ENCODE measurements at places on chromosomes 6 and 20.

GRCh38 chr6:151118461-151119123 is 121.2 kb upstream of the AKAP12 start:
- DNase-seq = no peak

DNA sequence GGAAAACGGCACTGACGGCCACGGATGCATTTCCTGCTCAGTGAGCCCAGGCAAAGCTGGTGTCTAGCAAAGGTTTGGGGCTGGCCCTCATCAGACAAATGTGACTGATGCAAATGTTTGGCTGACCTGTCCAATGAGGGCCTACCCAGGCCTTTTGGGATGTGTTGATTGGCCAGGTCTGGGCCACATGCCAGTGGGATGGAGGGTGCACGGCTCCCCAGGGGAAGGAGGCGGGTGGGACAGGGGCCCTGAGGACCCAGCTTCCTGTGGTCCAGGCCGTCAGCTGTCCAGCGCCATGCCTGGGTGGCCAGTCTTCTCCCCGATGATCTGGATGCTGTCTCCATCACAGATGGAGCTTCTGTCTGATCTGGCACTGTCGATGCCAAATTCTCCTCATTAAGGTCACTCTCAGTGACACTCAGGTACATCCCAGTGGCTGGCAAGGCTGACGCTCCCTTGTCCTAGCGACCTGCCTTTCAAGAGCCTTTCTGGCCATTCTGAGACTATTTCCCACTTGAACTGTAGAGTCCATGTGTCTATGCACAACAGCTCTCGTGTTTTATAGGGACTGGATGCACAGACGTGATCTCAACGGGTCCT is 43.0 kb downstream of the NTSR1 start:
- no peak for DNase-seq

- no peak for DNase-seq
Observed at GRCh38 chr6:13528777-13529343, 41.5 kb upstream of the GFOD1 start.

DNA sequence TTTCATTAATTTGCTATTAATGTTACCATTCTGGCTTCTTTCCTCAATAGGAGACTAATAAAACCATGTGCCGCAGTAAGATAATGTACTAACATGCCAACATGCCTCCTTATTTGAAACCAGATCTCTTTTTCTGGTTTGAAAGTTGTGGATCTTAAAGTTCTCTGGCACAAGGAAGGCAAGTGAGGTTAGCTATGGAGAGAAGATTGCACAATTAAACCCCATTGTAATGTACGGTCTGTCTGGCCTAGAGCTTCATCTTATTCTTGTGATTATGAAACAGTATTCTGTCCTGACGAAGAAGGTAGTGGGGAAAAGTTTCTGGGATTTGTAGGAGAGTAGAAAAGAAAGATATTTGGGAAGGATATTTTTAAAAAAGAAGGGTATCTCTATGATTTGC is 68.4 kb downstream of the EYA4 start:
- no peak for DNase-seq

GRCh38 chr20:50478162-50478990 is 31.8 kb upstream of the PTPN1 start:
- peak; percentile 69 for DNase-seq

- DNase-seq = no peak
Observed at GRCh38 chr6:23349521-23350147, 776.4 kb upstream of the NRSN1 start.

DNA sequence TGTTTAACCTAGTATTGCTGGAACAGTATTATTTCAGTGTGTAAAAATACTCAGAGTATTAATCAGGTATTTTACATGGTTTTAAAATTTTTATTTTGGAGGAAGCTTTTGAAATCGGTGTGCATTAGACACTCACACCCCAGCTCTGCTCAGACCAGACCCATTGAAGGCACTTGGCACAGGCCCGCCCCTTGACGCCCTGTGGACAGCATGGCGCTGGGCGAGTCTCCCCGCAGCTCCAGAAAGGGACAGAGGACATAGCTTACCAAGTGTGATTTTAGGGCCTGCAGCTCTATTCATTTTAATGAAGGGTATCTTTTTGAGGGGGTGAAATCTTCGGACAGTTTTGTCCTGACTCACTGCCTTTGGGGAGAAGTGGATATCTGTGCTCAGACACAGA is 164.5 kb downstream of the CDH4 start:
- DNase-seq = no peak

DNA sequence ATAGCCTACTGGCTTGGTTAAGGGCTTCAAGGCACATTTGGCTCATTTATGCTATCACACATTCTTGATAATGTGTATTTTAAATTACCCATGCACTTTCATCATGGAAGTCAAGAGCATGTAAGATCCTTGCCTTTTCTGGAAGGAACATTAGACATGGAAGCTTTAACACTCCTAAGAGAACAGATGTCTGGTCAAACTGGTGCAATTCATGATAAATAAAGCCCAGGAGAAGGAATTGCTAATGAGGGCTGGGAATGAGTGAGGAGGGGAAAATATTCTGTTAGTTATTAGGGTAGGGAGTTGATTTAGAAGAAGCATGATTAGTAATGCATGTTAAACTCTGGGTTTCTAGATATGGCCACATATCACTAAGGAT is 688.6 kb upstream of the CITED2 start:
- DNase-seq = no peak

- no peak for DNase-seq
Observed at GRCh38 chr20:6213311-6213710, 90.5 kb upstream of the FERMT1 start.

GRCh38 chr6:75568965-75569364 is 32.7 kb upstream of the SENP6 start:
- no peak for DNase-seq

DNA sequence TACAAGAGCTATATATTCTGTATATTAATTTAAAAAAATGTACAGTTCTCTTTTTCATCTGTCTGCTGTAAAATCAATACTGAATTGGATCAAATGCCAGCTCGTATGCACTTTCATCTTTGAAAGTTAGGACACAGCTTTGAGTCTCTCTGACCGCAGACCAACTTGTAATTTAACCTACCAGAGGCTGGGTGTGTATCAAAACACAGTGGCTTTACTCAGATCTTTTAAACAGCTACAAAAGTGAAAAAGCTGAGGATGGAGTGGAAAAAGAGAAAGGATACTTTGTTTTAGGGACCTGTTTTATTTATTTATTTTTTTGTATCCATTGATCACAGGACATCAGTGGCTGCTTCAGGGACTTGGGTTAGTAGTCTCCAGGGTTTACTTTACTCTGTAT is 44.1 kb downstream of the KIAA0408 start:
- no peak for DNase-seq

DNA sequence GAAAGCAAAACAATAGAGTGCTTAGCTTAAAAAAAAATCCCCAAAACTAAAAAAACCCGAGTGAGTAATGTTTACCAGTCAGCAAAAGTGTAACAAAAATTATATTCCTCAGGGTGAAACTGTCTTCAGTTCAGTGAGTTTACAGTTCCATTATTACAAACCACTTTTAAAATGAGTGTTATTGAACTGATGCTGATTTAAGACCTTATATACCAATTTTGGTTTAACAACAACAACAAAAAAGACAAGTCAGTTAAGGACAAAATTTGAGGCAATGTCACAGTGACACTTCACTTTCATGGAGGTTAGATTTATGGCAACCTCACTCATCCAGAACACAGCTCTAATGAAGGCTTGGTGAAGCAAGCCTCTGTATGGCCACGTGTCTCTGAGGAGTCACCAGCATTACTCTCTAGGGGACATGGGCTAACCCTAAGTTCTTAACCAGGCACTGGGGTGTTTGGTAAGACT is 630.8 kb downstream of the PHF3 start:
- DNase-seq = no peak

- no peak for DNase-seq
Observed at GRCh38 chr20:17856024-17856564, 112.5 kb downstream of the SNX5 start.

- no peak for DNase-seq
Observed at GRCh38 chr20:63500151-63500901, 1.4 kb upstream of the EEF1A2 start.

DNA sequence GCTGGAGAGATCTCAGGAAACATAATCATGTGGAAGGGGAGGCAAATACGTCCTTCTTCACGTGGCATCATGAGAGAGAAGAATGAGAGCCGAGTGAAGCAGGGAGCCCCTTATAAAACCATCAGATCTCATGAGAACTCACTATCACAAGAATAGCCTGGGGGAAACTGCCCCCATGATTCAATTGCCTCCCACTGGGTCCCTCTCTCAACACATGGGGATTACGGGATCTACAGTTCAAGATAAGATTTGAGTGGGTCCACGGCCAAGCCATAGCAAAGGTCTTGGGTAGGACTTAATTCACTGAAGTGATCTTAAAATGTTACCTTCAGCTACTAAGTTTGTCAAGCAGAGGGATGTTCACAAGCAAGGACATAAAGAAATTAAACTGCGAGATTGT is 162.2 kb downstream of the ADGRG6 start:
- no peak for DNase-seq

- DNase-seq = no peak
Observed at GRCh38 chr6:116087437-116088027, 13.1 kb upstream of the NT5DC1 start.

DNA sequence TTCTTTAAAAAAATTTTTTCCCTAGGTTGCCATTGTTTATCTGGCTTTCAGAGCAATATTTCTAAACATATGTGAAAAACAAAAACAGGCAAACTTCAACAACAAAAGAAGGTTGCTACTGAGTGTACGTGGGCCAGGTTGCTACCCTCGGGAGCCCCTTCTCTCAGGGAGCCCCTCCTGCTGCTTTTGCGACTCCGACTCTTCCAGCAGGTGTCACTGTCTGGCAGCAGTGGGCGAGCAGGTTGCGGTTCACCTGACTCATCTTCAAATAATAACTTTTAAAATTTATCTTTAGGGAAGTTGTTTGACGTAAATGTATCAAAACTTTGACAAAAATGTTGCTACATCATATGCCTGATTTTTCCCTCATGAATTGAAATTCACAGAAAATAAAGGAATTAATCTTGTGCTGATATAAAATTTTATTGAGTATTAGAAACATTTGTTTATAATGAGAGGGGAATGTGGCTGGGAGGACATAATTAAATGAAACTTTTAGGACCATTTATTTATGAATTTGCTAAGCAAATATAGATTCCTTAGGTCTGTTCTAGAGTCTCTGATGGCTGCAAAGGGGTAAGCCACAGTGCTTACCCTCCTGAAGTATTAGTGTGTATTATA is 138.8 kb downstream of the HIVEP1 start:
- DNase-seq = peak; percentile 12

- peak; percentile 82 for DNase-seq
Observed at GRCh38 chr6:42281570-42281969, 63.9 kb upstream of the MRPS10 start.

- no peak for DNase-seq
Observed at GRCh38 chr6:47084610-47085009, 42.5 kb upstream of the ADGRF1 start.

- no peak for DNase-seq
Observed at GRCh38 chr6:138957484-138957883, 30.6 kb downstream of the REPS1 start.

DNA sequence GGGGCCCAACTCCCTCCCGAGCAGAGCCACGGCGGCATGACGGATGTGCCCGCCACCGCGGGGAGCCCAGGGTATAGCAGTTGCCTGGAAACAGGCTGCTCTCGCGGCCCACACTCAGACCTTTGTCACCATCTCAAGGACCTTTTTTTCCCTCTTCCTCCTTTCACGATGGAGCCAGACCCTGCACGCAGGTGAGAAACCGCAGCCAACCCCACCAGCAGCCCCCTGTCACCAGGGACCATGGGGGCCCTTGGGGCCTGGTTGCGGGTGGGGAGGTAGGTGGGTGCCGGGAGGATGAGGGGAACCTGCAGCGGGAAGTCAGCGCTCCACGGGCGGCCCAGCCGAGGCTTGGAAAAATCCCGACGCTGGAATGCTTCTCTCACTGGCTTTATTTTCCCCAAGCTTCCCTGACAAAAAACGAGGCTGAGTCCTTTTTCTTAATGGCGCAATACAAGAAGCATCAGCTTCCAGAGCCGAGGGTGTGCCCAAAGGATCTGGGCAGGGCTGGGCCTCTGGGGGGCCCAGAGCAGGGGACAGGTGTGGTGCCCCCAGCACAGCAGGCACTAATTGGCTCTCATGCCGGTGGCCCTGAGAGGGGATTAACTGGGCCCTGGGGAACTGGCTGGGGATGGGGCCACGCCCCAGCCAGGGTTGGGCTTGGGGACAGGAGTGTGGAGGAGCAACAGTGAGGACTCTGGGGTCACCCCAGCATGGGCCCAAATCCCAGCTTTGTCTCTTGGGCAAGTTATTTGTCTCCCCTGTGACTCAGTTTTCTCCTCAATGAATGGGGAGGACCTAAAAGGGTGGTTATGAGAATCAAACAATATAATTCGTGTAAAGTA is 23.9 kb downstream of the NOL4L start:
- no peak for DNase-seq

DNA sequence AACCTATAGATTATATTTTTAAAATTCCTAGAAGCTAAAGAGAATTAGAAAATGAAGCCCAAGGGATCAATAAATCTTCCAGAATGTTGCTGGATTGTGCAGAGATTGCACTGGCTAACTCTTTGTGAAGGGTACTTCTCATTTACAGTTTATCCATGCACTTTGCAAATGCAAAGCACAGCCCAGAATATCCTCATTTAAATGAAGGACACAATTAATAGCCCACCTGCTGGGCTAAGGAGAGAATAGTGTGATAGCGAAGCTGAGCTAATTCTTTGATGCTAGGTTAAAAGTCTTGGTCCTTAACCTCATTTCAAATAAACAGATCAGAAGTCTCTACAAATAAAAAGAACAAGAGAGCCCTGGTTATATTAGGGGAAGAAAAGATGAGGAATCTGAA is 72.5 kb downstream of the SMPDL3A start:
- no peak for DNase-seq

- peak; percentile 23 for DNase-seq
Observed at GRCh38 chr6:31826793-31827285, 699 bp upstream of the HSPA1B start.

GRCh38 chr6:52254731-52255378 is 10.6 kb upstream of the IL17F start:
- no peak for DNase-seq

- no peak for DNase-seq
Observed at GRCh38 chr6:111679126-111679858, 73.6 kb upstream of the TRAF3IP2 start.

GRCh38 chr20:47318027-47318585 is 38.4 kb downstream of the ZMYND8 start:
- DNase-seq = no peak

GRCh38 chr6:20584100-20584731 is 50.0 kb downstream of the CDKAL1 start:
- DNase-seq = no peak
